NCI-H2081 treated with DMSO at 0.1 percent for 48 hours (cell line): ENCODE measurements at places on chromosomes 1 and 21.

DNA sequence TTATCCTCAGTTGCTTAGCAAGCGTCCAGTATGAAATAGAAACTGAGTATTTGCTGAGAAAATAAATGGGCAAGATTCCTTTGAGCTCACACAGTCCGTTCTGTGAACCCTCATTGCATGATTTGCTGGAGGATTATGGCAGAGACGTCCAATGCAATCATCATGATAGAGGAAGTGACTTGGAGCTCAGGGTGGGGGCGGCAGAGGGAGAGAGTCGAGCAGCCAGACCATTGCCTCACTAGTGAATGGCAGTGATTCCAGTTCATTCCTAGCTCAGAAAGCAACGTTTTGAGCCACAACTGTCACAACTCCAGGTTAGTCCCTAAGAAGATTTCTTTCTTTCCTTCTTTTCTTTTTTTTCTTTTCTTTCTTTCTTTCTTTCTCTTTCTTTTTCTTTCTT, 27.5 kb upstream of the COL9A2 start:
- DNase-seq = no peak

GRCh38 chr1:64183395-64184002, 19.9 kb upstream of the UBE2U start:
- DNase-seq = no peak

- DNase-seq = no peak
Measured at GRCh38 chr1:228500143-228500734, 13.1 kb downstream of the RNF187 start.

GRCh38 chr1:44239331-44239960, 26.2 kb downstream of the DMAP1 start:
- DNase-seq = no peak

- DNase-seq = no peak
Measured at GRCh38 chr1:162689745-162690671, 57.7 kb downstream of the DDR2 start.

GRCh38 chr1:60078182-60078581, 4.6 kb upstream of the C1orf87 start:
- no peak for DNase-seq

GRCh38 chr1:220207411-220207810, 64.8 kb downstream of the RAB3GAP2 start:
- DNase-seq = no peak

- no peak for DNase-seq
Measured at GRCh38 chr1:182841368-182841988, 2.3 kb downstream of the DHX9 start.

- DNase-seq = no peak
Measured at GRCh38 chr1:206449565-206449964, 20.7 kb upstream of the IKBKE start.

- DNase-seq = no peak
Measured at GRCh38 chr1:197690074-197690473, 85.2 kb downstream of the DENND1B start.

DNA sequence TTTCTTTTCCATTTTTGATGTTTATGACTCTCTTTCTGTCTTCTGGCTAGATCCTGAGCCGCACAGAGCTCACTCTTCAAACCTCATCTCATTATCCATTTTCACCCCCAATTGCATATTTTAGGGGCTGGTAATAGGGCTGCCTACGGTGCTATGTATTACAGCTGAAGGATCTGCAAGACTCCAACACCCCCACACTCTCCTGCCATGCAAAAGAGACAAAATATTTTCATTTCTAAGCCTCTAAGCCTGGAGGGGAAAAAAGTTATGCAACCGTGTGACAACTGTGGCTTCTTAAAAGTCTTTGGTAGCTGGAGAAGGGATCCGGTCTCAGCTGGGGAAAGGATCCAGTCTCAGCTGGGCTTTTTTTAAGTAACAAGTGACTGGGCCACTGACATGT, 311.6 kb downstream of the NPHP4 start:
- DNase-seq = no peak

GRCh38 chr1:7145947-7146346, 360.7 kb downstream of the CAMTA1 start:
- DNase-seq = no peak

DNA sequence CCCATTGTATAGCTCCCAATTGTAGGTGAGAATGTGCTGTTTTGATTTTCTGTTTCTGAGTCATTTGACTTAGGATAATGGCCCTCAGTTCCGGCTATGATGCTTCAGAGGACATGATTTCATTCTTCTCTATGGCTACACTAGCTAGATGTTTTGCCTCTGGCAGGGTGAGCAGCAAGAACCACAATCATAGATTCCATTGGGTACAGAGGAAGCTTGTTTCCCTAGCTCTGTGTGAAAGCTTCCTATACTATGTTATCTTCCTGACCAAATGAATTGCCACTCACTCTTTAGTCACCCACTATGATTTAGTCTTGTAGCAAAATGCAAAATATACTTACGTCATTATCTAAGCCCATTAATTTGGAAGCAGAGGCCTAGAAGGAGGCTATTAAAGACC, 616.3 kb downstream of the PLA2G4A start:
- no peak for DNase-seq

- DNase-seq = no peak
Measured at GRCh38 chr1:194273660-194274059, 1087.2 kb upstream of the B3GALT2 start.

- no peak for DNase-seq
Measured at GRCh38 chr1:14820295-14821085, 222.0 kb downstream of the KAZN start.

DNA sequence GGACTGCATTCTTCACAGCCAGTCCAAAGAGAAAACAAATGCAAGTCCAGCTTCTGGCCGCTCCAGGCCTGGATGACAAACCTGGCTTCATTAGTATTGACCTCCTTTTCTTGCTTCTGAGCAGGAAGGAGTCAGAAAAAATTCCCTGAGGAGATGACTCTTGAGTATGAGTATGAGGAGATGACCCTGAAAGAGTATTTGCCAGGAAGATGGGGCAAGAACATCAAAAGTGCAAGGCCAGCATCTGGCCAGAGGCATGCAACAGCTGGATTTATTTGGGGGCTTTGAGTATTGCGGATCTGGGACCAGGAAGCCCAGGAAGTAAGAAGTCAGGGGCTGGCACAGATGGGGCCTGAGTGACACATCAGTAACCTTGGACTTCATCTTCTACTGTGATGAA, 113.9 kb downstream of the GLIS1 start:
- DNase-seq = no peak

DNA sequence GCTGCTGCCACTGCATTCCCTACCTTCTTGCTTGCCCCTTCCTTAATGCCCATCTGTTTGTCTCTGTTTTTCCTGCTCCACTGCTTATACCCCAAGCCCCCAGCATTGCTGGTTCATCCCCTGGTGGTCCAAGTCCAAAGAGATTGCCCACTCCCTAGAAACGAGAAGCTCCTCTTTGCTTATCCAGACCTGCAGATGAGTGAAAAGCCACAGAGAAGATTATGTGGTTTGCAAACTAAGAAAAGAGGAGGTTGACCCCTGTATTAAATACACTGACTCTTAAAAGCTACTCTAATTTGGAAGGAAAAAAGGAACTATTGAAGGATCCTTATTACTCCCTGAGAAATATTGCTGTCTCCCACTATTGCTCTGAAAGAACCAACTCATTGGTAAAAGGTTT, 146.8 kb upstream of the RAB4A start:
- no peak for DNase-seq

- peak; percentile 49 for DNase-seq
Measured at GRCh38 chr1:10474613-10475507, at the start of gene PEX14. Gene PEX14 (plus strand): TSS chr1:10474950. CDS start chr1:10474967, 17 bp downstream.

- no peak for DNase-seq
Measured at GRCh38 chr1:89604414-89604735, 28.5 kb upstream of the LRRC8C start.

DNA sequence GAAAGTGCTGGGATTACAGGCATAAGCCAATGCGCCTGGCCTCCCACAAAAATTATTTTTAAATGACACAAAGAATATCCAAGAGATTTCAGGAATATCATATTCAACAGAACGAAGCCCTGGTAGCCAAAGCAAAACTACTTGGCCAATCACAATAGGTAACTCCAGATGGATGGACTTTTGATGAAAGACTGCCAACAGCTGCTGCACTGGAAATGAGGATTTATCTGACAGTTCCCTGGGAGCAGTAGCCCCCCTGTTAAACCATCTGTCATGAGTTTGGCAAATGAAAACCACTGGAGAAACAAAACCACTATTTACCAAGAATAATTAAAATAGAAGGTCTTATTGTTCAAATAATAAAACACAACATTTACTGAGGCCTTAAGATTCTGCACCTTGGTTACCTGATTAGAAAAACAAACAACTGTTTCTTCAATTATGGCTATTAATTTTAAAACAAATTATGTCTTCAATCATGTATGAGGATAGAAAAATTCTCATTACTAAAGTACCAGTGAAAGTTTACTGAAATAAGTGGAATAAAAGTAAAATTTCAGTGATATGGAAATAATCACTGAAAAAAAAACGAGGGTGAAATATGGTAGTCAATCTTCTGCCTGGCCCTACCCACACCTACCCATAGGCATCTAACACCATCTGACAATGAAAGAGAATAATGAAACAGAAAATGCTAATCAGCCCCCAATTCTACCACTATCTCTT, 34.3 kb upstream of the PSMG1 start:
- DNase-seq = peak; percentile 3

DNA sequence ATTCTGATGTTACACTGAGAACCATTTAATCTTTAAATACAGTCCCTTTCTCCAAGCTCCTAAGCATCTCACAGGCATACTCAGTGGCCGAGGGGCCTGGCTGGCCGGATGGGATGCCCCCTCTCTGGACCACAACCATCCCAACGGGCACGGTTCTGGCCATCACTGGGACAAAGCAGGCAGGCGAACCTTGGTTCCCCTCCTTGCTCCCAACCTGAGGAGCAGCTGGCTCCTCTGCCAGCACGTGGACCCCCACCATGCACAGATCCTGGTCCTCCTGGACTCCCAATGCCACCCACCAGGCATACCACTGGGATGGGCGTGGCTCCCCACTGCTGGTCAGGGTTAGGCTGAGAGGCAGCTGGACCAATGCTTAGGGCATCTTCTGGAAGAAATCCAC, 19.8 kb upstream of the PRDM16 start:
- no peak for DNase-seq

DNA sequence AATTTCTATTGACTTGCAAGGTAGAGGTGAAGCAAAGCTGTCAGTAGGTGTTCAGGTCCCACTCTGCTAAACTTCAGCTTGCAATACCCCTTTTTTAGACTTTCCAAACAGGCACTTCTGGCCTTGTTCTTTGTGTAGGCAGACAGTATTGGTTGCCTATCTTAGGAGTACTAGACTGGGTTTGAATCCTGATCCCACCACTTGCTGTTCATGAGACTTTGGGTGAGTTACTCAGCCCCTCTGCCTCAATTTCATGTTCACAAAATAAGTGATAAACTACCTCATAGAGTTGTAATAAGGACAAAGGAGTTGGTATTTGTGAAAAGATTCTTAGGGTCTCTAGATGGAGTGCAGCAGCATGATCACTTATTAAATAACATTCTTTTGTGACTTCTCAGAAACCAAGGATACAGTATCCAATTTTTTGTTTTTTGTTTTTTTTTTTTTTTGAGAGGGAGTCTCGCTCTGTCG, 5.2 kb downstream of the RCC1 start:
- no peak for DNase-seq

DNA sequence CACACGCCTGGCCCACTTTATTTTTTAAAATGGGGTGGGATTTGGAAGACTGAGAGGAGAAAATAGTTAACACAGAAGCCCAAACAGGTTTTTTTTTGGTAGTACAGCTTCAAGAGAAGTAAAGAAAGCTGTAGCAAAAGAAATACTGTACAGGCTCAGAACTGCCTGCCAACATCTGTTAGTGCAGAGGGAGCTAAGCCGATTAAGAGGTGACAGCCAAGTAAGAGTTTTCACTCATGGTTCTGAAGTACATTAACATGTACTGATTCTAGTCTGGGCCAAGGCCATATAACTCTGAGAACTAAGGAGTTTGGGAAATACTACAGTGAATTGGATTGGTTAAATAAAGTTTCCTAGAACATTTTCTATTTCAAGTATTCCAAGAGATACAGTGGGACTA, 51.6 kb downstream of the EIF2B3 start:
- no peak for DNase-seq

DNA sequence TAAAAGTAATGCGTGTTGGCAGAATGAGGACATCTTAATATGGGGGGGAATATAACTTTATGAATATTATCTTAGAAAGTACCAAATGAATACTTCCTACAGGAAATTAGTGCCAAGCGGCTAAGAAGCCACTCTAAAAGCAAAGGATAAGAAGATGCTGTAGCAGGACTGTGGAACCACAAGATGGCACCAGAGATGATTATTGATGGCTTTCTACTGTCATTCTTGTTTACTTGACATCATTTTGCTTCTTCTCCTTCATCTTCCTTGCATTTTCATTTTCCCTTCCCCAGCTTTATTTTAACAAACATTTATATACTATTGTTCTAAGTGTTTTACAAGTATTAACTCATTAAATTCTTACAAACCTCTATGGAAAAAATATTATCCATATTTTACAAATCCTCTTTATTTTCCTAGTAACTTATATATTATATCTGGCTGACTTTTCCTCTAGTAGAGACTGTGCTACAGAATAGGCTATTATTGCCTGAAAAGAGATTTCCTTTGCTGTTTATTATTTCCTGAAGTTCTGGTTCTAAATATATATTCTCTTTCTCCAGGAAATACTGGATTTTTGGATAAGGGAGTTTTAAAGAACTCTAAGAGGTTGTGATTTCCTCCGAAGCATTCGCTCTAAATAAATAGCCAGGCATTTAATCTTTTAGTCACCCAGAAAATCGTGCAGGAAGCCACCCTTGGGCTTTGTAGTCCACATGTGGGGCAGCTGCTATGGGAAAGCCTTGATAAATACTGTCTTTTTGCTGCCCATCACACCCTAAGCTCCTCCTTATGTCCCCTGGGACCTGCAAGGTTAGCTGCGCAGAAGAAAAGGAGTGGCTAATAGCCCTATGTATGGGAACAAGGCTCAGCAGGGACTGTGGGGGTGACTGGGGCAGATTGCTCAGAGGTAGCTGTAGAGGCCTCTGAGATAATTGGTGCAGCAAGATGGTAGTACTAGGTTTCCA, 69.8 kb downstream of the TPR start:
- DNase-seq = no peak

DNA sequence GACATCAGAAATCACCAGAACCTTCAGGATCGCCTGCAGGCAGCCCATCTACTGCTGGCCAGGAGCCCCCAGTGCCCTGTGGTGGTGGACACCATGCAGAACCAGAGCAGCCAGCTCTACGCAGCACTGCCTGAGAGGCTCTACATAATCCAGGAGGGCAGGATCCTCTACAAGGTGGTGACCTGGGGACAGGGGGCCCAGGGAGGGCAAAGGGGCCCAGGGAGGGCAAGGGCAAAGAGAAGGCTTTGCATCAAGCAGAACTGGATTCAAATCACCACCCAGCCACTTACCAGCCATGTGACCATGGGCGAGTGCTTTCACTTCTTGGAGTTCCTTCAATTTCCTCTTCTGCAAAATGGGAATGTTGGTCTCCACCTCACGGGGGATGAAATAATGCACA, 12.1 kb downstream of the DIO1 start:
- no peak for DNase-seq
